ENCODE measurements at places on chromosomes 6 and 20.
A peak's percentile ranks its signal among the peaks of the same experiment; 100 is the strongest.

DNA sequence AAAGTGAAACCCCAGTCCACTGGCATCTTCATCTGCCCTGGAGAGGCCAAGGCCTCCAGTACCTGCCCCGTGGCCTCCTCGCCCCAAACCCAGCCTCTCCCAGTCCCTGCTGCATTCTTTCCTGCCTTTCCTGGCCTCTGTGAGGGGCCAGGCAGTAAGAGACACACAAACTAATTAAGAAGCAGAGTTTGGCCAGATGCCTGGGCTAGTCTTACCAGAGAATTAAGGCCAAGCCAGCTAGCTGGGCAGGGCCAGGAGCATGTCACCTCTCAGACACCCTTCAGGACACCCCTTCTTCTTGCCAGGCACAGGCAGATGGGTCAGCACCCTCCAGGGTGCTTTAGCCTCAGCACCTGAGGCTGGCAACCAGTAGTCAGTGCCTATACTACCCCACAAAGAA, 2.4 kb downstream of the MDGA1 start:
- DNase-seq: no peak

DNA sequence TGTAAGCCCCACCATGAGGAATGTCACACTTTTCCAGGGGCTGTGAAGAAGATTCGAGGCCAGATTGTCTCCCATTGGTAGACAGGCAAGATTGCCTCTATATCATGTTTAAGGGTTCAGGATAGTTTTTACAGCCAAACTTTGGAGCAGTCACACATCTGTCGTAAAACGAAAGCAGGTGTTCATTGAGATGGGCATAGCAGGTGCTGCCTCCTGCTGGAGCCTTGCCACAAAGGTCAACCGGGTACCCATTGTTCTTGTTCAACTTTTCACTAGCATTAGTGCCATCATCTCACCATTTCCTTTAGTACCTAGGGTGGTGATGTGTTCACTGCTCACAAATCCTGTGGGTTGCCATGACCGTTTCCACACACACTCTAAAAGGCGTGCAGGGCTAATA, 198.3 kb downstream of the HTR1B start:
- peak; percentile 23 for DNase-seq

GRCh38 chr6:57068061-57068460, 21.6 kb downstream of the KIAA1586 start:
- no peak for DNase-seq

GRCh38 chr20:61371501-61372136, 119.6 kb downstream of the CDH4 start:
- no peak for DNase-seq
